GM19239 (cell line): ENCODE measurements at places on chromosomes 11 and 22.

- DNase-seq: no peak
These were observed 31.4 kb upstream of the LRRC10B start for GRCh38 chr11:61477126-61477525.

GRCh38 chr11:76795936-76796441 is 12.8 kb downstream of the TSKU start:
- DNase-seq: no peak

- DNase-seq: no peak
These were observed 24.2 kb downstream of the A4GALT start for GRCh38 chr22:42696331-42696967.

DNA sequence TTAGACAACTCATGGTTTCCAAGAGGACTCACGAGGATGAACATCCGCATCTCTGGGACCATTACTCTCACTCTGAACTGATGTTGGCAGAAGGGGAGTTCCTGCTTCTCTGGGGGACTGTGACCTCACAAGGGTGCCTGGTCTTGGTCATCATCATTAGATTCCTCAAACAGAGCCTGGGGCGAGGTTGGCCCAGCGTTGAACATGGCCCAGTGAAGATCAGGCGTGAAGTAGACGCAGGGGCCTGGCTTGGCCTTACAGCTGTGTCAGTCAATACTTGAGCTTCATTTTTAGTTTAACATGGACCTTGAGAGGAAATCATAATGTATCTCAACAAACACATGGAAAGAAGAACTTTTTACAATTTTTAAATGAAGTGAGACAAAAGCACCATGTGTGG is 617.1 kb downstream of the BRD1 start:
- DNase-seq: no peak

DNA sequence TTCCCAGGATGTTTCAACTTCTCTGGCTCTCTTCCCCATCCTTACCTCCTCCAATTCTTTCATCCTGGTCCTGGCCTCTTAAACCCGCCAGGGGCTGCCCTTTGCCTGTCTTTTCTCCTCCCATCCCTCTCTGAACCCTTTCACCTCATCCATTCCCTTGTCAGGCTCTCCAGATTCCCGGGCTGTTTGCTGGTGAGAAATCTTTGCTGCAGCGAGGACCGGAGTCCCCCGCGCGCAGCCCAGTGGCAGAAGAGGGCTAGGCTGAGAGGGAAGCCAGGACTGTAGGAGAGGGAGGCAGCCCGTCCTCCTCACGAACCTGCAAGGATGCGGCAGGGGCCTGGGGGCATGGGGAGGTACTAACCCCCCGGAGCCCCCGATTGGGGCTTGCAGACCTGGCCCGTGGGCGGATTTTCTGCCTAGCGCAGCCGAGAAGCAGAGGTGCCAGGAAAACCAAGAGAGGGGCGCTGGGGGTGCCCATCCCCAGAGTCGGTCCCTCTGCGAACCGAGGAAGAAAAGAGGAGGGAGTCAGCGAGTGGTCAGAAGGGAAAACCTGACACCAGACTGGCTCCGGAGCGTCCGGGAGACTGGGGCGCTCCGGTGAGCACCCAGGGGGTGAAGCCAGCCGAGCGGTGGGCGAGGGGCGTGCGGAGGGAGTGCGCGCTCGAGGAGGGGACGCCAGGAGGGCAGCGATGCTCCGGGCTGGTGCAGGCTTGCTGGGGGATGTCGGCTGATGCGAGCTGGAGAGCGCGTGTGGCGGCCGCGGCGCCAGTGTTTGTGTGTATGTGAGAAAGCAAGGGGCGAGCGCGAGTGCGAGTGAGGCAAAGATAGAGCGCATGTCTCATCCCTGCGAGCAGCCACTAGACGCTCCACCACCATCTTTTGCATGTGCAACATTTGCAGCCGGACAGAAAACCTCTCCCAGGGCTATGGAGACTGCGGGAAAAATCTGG is at the start of gene GRIA4:
GRIA4 (plus strand) TSS at position 242 of the 950 bp plus-strand sequence. CDS start 925 bp downstream, outside the sequence.
- DNase-seq: no peak

GRCh38 chr11:74504100-74504691 is 10.7 kb upstream of the LIPT2 start:
- no peak for DNase-seq

- DNase-seq: no peak
These were observed 473.4 kb downstream of the METTL15 start for GRCh38 chr11:28581286-28582242.

- no peak for DNase-seq
These were observed 3.8 kb upstream of the PKP3 start for GRCh38 chr11:390175-390574.

- no peak for DNase-seq
These were observed 1.3 kb downstream of the GNG3 start for GRCh38 chr11:62708793-62709192.

DNA sequence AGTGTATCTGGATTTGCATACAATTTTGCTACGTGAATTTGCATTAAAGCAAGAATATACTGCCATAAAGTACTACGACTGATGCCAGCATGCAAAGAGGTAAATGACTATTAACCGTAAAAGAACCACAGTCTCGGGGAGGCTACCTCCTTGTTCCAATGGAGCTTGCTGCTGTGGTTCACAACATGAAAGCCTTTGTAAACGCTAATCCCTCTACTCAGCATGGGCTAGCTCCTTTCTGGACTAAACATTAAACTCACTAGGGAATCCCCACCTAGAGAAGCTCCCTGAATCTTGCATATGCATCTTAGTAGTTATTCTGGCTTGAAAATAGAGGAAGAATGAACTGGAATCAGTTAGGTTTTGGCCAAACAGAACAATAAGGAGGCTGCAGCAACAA is 60.5 kb upstream of the ARHGAP32 start:
- DNase-seq: no peak

DNA sequence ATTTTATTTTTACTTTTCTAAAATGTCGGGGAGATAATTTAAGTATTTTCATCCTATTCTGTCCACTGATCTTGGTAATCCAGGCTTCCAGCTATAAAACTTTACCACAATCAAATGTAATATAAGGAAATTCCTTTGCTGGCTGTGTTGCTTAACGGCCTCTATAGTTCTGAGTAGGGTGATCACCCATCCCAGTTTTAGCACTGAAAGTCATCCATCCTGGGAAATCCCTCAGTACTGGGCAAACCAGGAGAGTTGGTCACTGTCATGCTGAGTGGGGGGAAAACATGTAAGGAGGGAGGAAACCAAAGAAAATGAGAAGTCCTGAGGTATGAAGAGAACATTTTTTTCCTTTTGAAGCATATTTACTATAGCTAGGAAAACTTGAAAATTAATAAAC is 12.8 kb upstream of the BACE1-AS start:
- DNase-seq: no peak

DNA sequence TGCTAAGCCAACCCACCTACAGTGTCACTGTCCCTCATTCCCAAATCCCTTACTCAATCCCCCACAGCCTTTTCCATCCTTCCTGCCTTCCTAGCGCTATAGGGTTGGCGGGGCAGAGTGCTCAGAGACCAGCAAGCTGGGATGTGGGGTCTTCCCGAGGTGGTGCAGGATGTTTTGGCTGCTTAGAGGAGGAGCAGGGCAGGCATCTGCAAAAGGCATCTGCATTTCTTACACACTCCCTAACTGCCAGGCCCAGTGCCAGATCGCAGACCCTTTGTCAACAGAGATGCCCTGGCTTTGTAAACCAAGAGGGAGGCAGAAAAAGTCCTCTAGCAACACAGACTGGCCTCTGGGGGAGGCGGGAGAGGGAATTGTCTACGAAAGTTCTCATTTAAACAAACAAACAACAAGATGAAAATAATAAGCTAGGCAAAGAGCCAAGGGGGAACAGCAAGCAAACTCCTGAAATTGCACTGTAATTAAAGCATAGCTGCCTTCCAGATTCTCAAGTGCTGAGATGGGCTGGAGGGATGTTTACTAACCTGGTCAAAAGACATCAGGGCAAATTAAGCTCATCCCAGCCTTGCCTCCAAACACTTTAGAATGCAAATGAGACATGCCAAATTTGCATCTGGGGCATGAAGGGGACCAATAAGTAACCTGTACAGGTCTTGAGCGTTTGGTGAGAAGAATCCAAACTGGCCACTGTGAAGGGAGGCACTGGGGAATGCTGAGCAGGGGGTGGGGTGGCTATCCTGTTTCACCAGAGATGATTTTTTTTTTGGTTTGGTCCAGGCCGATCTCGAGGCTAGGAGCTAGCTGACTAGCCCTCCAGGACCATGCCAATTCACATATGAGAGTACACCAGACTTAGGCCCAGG is 38.1 kb upstream of the ADA2 start:
- no peak for DNase-seq

DNA sequence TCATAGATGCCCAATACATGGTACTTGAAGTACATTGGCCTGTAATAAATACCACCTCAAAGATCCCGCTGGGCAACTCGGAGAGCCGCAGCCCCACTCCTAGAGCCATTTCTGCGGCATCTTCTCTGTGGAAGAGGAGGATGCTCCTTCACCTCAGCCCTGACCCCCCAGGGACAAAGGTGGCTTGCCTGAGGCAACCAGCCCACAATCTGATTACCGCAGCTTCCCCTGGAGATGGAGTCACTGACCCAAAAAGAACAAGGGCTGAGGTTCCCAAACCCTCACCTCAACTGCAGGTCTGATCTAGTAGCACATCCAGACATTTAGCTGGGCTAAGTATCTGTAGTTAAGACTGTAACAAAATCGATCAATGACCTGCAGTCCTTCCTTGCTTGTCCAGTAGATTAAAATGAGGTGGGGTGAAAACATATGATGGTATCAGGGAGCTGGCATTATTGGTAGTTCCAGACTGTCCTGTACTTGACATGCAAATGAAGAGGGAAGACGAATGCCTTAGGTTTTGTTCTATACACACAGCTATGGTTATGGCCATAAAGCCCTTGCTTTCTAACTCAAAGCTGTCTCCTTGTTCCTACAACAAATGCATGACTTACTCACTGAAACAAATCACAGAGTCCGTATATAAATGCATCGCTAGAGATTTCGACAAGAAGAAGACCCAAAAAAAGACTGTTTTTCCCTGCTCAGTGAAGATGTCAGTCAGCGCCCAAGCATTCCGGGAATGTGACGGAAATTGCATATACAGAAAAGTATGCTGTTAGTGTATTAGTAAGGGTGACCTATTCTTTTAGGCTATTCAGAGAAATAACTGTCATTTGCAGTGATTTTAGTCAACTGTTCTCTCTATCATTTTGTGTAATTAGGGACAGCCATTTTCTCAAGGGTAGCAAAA is 33.7 kb downstream of the C11orf71 start:
- no peak for DNase-seq

GRCh38 chr11:122734848-122735496 is 79.5 kb downstream of the UBASH3B start:
- DNase-seq: no peak

DNA sequence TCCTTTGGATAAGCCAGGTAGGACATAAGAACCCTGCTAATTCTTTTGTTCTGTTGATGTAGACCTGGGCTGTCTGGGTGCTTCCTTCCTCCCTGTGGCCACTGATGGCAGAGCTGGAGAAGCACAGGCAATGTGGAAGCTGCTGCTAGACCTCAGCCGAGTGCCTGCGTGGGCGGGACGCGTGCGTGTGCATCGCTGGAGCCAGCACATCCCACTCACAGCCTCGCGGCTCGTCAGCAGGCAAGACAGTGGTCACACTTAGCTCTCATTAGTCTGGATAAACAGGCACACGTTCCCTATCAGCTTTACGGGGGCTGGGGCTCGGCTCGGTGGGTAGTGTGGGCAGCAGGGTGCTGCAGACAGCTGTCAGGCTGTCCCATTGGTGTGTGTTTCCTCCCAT is 155.7 kb downstream of the GRIK4 start:
- no peak for DNase-seq

DNA sequence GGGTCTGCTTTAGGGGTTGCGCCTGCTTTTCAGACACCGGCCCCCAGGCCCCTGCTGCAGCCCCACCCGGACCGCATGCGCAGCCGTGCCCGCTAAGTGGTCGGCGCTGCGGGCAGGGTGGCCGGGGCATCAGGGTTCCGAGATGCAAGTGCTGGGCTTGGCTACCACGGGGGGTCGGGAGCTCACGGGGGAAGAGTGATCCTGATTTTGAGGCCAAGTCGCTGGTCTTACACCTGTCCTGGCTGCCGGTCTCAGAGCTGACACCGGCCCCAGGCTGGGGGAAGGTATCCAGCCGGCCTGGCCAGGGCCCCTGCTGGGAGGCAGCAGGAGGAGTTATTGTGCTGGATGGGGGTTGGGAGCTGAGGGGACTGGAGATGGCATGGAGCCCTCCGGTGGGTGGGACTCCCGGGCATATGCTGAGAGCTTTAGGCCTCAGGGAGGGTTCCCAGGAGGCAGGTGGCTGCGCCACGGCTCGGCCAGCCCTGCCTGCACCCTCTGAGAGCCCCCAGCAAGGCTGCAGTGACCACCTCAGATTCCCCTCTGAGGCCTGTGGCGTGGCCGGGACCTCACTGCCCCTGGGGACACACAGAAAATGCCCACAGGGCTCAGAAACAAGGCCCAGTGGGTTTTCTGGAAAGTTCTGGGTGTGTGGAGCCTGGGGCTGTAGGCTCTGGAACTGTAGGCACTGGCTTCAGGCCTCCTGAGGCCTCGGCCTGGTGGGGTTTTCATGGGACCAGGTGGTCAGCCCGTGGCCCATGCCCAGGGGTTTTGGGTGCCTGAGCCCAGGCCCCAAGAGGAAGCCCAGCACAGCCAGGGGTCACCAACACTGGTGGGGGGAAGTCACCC is 4.4 kb upstream of the MUC5AC start:
- DNase-seq: no peak

DNA sequence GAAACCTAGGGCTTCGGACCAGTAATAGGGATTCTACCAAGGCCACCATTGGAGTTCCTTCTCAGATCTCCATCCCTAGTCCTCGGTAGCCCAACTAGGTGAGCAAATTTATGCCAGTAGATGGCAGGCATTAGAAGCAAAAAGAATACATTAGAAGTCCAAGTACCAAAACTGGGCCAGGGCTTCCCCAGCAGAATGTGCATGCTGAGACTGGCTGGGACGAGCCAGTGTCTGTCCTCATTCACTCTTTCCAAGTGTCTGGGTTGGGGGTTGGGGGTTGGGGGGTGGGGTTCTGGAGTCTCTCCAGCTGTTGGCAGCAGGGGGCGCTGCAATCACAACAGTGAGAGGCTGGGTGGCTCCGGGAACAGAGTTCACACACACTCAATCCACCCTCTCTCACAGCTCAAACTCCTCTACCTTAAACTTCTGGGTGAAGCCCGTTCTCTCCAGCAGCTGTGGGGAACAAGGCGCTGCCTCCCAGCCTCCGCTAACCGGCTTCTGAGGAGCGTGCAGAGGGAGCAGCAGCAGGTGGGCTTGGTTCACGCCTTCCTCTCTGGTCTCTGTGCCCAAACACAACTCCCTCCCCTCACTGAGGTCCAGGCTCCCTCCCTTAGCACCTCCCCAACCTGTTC is 57.5 kb downstream of the BTG4 start:
- DNase-seq: no peak

DNA sequence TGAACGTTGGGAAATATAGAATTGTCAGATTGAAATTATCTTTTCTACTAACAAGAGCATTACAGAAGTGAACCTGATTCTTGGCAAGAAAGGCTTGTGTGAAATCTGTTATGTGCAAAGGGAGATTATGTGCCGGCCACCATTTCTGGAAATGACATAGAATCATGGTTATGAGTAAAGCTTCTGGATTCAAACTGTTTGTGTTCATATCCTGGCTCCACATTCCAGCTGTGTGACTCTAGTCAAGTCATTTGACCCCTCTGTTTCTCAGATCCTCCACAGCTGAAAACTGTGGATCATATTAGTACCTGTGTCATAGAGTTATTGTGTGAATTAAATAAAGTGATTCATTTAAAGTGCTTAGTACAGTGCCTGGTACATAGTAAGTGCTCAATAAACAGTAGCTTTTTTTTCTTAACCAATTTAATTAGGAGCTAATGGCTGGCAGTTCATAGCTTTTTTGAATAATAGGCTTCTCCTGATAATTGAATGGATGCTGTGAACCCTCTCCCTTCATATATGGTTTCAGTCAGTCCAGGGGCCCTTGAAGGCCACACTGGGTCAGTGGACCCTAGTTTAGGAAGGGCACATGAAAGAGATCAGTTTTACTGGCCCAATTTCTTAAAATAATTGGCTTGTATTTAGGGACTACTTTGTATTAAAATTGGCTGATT is 34.6 kb downstream of the EHF start:
- DNase-seq: no peak
